ENCODE measurements at places on chromosomes 12 and 14. TPM values are rescaled to one million over a fixed set of nuclear protein-coding genes. Genes with fewer than 3 reads are reported as not detected.

The TMEM30B gene
- total RNA-seq: 10.5 TPM

The CISTR gene
- not detected for total RNA-seq

The OR11H6 gene
- not detected for total RNA-seq

The OR4Q3 gene
- not detected for total RNA-seq

The CCDC198 gene
- 27.4 TPM for total RNA-seq

The FIGNL2 gene
- 0.68 TPM for total RNA-seq

The ST8SIA1 gene
- total RNA-seq: not detected

The CAPZA3 gene
- total RNA-seq: 0.33 TPM

- no peak for DNase-seq
These were observed 19.1 kb downstream of the SINHCAF start for GRCh38 chr12:31306866-31307265.

DNA sequence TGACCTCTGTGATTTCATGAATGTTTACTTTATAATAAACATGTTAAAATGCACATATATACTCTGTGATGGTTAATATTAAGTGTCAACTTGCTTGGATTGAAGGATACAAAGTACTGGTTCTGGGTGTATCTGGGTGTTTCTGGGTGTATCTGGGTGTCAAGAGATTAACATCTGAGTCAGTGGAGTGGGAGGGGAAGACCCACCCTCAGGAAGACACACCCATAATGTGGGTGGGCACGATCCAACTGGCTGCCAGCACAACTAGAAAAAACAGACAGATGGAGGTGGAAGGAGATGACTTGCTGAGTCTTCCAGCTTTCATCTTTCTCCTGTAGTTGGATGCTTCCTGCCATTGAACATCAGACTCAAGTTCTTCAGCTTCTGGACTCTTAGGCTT, 11.9 kb downstream of the NUP37 start:
- DNase-seq: no peak

GRCh38 chr12:110281549-110282299, 677 bp downstream of the ATP2A2 start:
- DNase-seq: peak; percentile 58

- DNase-seq: no peak
These were observed 45.3 kb upstream of the PLBD1 start for GRCh38 chr12:14612898-14613445.

GRCh38 chr12:105561546-105562198, 231.2 kb downstream of the C12orf75 start:
- no peak for DNase-seq

DNA sequence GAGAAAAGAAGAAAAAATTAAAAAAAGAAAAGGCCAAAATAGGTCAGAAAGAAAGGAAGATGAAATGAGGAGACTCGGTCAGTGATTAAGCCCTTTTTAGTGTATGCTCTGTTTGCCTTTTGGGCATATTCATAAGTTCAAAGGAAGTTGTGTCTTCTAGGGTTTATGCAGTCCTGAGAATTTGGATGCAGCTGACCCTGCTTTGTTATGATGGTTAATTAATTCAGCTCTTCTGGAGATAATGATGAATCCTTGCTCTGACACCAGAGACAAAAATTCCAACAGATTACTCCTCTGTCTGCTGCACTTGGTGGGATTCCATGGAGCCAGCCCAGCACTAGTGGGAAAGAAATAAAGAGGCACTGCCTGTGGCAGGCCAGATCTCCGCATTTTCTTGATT, 4.5 kb upstream of the SLC7A8 start:
- DNase-seq: no peak

DNA sequence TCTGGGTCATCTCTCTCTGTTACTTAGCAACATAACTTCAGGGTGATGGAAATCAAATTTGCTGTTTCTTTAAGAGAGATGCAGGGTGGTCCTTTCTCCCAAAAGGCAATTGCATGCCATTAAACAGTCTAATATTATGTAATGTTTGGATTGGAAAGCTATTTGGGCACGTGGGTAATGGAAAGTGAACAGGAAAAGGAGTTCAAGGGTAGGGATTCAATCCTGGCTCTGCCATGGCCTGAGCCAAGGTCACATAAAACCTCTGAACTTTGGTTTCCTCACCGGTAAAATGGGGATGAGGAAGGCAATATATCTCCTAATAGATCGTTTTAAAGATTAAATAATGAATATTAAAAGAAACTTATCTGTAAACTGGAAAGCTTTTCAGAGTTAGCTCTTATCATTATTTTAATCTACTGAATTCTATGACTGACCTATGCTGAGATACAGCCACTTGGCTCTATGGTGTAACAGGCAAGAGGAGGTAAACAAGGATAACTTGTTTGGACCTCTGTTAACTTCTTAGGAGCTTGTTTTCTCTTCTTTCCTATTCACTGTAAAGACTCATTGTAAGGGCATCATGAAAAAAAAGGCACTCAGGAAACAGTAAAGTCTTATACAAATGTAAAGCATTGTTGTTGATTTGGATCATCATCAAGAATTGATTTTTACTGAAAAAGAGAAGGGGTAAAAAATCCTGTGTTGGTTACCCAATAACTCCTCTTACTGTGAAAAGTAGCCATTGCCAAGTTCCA, 55.7 kb upstream of the OVCH1 start:
- no peak for DNase-seq

GRCh38 chr14:99721792-99722516, 37.9 kb downstream of the CYP46A1 start:
- peak; percentile 33 for DNase-seq

DNA sequence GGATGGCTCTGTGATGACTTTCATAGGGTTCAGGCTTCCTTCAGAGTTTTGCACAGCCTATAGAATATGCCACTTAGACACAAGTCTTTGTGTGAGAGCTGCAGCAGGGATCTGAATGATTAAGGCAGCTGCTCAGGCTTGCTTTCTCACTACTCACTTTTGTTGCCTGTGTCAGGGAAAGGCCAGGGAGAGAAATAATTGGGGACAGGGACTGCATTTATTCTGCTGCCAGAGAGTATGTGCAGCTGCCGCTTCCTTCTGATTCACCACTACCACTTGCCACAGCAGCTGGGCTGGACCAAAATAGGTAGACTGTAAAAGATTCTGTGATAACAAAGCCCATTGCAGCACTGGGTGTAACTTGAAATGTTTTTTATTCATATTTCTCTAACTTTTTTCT, 49.7 kb downstream of the TRMT5 start:
- no peak for DNase-seq

- DNase-seq: no peak
These were observed 111.7 kb downstream of the DNAI7 start for GRCh38 chr12:25083211-25083610.

DNA sequence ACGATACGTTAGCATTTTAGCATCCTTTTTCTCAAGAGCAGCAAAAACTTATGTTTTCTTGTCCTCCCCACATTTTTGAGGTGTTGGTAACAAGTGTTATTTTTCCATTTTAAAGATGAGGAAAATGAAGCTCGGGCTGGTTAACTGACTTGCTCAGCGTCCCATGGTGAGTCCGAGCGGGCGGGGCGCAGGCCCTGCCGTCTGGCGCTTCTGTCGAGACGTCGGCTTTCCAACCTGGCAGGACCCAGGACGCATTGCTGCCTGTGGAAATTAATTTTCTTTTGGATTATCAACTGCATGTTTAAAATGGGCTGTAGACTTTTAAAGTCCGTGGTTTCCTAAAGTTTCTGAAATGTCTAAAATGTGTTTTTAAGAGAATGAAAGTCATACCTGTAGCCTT, 30.4 kb downstream of the XRCC3 start:
- no peak for DNase-seq

GRCh38 chr12:114404083-114404925, 1.6 kb downstream of the TBX5 start:
- DNase-seq: no peak

- DNase-seq: no peak
These were observed 773.8 kb upstream of the TBX3 start for GRCh38 chr12:115457798-115458197.

GRCh38 chr12:13504074-13504473, 307.5 kb downstream of the EMP1 start:
- no peak for DNase-seq

- DNase-seq: peak; percentile 43
These were observed 28.8 kb downstream of the CLMN start for GRCh38 chr14:95290871-95291431.

DNA sequence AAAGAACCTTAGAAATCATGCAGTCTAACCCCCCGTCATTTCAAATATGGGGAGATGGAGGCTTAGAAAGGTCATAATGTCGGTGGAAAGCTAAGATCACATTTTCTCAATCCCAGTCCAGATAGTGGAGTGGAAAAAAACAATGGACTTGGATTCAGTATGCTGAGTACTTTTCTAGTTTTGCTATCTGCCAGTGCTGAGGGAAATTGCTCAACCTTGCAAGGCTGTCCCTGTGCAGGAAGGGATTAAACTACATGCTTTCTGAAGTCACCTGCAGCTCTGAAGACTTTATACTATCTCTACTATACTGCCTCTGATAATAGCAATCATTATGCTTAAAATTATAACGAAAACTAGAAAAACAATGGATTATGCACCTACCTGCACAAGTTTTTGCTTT, 272.8 kb downstream of the LRIG3 start:
- DNase-seq: no peak

GRCh38 chr12:4268329-4269181, 5.0 kb upstream of the CCND2 start:
- no peak for DNase-seq

GRCh38 chr12:121023799-121024198, 7.5 kb upstream of the C12orf43 start:
- DNase-seq: no peak

DNA sequence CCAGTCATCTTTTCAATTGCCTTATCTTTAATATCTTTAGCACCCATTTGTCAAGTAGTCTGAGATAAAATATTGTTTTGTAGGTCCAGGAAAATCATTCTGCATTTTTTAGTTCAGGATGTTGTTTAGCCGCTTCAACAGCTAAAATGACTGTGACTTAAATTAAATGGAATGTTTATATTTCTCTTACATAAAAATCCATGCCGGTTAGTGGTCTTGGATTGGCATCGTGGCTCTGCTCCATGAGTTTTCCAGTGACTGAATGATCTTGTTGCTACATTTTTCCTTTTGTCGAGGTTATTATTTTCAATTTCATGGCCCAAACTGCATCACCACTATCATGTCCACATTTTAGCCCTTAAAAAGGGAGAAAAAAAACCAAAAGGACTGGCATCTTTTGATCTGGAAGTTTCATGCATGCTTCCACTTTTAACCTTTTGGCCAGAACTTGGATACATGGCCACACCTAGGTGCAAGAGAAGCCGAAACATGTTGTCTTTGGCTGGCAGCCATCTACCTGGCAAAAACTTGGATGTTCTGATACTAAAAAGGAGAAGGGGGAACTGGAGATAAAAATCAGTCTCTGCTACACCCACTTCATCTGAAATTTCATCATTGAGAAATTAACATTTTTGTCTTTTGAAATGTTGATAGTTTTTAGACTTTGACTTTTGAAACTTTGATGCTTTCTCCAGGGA, 142.4 kb downstream of the OTOGL start:
- no peak for DNase-seq

GRCh38 chr14:42110167-42110566, 503.5 kb downstream of the LRFN5 start:
- DNase-seq: no peak

DNA sequence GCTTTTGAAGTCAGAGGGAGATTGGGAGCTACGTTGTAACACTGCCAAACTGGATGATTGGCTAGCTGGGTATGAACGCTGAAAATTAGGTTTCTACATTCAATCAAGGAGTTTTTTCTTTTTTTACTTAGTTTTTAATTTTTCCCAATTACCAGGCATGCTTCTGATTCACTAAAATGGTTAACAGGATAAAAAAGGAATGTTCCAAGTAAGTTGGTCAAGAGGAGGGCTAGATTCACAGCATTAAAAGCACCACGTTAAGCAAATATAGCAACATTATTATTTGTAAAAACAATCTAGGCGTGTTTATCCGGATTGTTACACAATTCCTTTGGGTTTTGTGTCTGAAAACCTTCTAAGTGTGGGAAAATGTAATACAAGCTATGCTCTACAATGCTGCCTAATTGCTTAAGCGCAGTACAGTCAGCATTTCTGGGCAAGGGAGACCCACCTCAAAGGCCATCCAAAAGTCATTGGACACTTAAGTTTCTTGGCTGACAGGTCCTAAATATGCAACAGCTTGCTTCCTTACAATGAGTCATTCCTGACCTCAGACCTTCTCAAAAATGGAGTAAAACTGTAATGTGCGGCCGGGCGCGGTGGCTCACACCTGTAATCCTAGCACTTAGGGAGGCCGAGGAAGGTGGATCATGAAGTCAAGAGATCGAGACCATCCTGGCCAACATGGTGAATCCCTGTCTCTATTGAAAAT, 1.2 kb downstream of the RPLP0 start:
- DNase-seq: no peak

DNA sequence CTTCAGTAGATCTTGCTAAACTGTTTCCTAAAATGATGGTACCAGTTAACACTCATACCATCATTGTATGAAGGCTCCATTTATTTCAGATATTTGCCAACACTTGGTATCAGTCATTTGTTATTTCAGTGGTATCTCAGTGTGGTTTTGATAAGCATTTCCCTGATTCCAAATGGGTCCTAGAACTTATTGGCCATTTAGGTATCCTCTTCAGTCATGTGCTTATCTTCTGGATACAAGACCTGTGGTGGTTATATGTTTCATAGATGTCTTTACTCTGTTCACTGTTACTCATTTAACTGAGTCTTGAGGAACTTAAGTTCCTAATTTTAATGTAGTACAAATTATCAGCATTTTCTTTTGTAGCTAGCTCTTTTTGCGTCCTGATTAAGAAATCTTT, 13.5 kb downstream of the SINHCAF start:
- DNase-seq: no peak

GRCh38 chr14:79608446-79608845, 602.9 kb downstream of the DIO2 start:
- DNase-seq: no peak
